HL-60 (cell line): ENCODE measurements at places on chromosomes 12 and 14.

DNA sequence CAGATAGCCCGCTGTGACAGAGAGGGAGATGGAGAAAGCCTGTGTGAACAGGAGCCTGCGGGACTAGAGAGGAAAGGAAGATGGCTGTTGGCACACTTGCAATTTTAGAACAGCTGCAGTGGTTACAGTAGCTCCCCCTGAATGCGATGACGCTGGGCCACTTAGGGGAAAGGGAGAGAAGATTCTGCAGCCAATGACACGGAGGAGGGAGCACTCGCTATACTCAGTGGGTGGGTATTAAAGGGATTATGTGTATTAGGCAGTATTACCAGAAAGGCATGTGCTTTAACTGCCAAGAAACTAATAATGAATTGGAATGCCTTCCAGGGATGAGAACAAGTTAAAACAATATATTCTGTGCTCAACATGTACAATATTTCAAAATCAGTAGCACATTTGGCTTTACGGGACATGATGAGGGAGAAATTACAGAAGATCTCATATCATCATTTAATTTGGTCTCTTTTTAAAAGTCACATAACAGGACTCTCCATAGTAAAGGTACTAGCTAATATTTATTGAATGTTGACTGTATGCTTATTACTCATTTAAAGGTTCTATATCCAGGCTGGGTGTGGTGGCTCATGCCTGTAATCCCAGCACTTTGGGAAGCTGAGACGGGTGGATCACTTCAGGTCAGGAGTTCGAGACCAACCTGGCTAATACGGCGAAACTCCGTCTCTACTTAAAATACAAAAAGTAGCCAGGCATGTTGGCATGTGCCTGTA, 35.9 kb upstream of the FOS start:
- no peak for DNase-seq

DNA sequence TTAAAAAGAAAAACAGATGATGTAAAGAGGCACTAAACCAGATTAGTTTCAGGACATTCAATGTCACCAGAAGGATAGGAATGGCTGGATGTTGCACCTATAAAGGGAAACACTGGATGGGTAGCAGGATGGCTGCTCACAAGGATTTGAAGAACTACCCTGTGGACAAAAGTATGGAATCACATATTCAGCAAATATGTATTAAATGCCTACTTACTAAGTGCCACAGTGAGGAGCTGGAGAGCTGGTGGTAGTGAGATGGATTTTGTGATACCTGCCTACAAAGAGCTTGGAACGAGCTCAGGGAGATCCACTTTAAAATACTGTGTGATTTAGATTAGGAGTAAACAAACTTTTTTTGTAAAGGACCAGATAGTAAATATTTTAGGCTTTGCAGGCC, 316.2 kb downstream of the PAWR start:
- DNase-seq, result no peak

DNA sequence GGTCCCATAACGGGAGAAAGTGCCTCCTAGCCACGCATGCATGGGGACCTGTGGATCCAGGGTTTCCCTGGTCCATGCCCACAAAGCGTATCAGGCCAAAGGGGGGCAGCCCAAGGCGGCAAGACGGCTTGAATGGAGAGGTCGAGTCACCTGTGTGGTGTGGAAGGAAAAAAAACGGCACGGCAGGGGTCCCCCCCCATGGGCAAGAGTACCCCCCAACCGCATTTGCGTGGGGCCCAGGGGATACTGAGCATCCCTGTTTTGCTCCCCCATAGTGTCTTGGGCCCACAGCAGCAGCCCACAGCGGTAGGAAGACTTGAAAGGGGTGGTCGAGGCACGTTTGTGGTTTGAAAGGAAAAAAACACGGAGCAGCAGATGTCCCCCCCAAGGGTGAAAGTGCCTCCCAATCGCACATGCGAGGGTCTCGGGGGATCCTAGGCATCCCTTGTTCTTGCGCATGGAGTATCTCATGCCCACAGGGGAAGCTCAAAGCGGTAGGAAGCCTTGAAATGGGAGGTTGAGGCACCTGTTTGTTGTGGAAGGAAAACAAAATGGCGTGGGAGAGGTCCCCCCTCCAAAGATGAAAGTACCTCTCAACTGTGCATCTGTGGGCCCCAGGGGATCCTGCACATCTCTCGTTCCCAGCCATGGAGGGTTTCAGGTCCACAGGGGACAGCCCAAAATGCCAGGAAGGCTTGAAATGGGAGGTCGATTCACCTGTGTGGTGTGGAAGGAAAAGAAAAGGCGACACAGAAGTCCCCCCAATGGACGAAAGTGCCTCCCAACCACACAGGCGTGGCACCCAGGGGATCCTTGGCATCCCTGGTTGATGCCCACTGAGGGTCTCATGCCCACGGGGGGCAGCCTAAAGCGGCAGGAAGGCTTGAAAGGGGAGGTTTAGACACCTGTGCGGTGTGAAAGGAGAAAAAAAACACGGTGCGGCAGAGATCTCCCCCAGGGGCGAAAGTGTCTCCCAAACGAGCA, 577.5 kb downstream of the ALG10 start:
- no peak for DNase-seq

GRCh38 chr12:106452309-106452708, 94.8 kb downstream of the POLR3B start:
- no peak for DNase-seq

- DNase-seq, result no peak
These were observed 37.6 kb downstream of the ACADS start for GRCh38 chr12:120763250-120763649.

- DNase-seq, result no peak
These were observed 72.5 kb downstream of the TRAF3 start for GRCh38 chr14:102849526-102850379.

- DNase-seq, result no peak
These were observed 12.5 kb downstream of the TIMM9 start for GRCh38 chr14:58414845-58415244.

GRCh38 chr14:31418440-31418839, 1.9 kb downstream of the HEATR5A start:
- no peak for DNase-seq

GRCh38 chr12:47577206-47577989, 128.4 kb downstream of the RPAP3 start:
- DNase-seq, result no peak

DNA sequence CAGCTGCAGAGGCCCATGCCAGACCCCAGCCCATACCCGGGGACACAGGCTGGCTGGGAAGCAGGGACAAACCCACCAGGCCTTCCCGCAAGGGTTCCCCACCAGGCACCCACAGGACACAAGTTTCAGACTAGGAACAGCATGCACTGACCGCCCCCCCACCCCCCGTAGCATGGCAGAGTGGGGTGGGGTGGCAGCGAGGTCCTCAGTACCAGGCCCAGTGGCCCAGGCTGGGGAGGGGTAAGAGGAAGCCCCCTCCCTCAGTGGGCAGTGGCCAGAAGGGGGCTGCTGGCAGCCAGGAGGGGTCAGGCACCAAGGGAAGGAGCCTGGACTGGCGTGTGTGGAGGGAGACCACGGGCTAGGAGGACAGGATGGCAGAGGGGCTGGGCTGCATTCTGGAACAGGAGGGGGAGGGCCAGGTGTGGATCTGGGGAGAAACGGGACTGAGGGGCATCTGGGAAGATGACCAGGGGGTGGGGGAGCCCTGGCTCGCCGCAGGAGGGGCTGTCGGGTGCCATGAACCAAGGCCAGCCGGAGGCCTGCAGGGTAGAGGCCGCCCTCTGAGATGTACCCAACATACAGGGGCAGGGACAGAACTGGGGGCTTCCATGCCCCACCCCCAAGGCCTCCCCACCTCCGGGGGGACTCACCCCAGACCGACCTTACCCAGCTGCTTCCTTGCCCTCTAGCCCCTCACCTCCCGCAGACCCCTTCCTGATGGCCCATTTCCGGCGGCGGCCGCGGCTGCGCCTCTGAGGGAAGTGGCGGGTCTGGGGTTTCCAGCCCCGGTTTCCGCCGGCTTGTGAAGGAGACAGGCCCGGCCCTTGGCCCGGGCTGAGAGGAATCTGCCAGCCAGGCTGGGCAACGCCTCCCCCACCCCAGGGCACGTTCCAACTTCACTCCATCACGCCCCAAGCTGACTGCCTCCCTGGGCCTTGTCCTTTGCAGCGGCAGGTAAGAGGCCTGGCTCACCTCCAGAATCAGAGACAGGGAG, 5.6 kb upstream of the JAG2 start:
- no peak for DNase-seq

DNA sequence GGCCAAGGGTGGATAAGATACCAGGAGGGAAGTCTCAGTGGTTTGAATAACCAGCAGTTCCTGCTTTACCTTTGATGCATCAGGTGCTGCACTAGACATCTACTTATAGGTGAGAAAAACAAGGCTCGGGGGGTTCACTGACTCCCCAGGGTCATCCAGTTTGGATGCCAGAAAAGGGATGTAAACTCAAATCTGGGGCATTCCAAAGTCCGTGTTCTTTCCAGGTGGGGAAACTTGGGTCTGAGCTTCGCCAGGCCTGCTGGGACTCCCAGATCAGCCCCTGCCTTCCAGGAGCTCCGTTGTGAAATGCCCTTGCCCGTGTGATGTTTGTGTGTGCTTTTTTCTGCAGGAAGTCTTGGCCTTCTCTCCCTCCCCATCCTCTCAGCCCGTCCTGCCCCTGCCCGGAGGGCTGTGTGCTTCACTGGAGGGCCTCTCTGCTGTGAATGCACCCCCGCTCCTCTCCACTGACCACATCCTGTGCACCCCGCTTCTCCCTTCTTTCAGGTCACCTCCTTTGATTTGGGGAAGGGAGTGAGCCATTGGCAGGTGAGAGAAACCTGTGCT, 42.1 kb downstream of the TSPAN9 start:
- DNase-seq, result no peak

- no peak for DNase-seq
These were observed 56.9 kb upstream of the CORO1C start for GRCh38 chr12:108788076-108788782.

GRCh38 chr12:104011253-104011652, 38.7 kb downstream of the GLT8D2 start:
- DNase-seq, result no peak

- no peak for DNase-seq
These were observed 60.2 kb downstream of the PRKCH start for GRCh38 chr14:61381553-61381952.

GRCh38 chr12:2645460-2645859, 149.3 kb upstream of the FKBP4 start:
- DNase-seq, result no peak

GRCh38 chr12:16603916-16604575, 1.9 kb downstream of the LMO3 start:
- no peak for DNase-seq

DNA sequence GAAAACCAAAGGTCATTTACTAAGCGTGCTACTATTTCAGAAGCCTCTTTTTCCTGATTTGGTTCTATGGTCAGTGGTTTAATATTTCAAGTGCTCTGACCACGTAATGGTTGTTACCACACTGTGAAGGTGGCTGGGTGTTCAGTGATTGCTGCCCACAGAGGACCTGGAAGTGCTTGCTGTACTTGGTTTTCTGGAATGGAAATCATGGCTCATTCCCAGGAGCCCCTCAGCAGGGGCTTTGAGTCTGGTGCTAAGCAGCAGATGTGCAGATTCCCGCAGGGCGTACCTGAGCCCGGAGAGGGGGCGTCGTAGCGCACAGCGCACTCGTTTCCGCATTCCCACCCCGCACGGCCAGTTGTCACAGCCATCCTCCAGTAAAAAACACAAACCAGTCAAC, 50.5 kb downstream of the TRAF3 start:
- DNase-seq, result no peak

GRCh38 chr14:63431466-63431865, 111.7 kb downstream of the PPP2R5E start:
- DNase-seq, result no peak

- DNase-seq, result no peak
These were observed 84.2 kb downstream of the AVPR1A start for GRCh38 chr12:63066782-63067181.

- DNase-seq, result no peak
These were observed 89.8 kb downstream of the BTG1 start for GRCh38 chr12:92055877-92056276.

- DNase-seq, result no peak
These were observed 14.3 kb downstream of the PLD4 start for GRCh38 chr14:104938960-104939359.

DNA sequence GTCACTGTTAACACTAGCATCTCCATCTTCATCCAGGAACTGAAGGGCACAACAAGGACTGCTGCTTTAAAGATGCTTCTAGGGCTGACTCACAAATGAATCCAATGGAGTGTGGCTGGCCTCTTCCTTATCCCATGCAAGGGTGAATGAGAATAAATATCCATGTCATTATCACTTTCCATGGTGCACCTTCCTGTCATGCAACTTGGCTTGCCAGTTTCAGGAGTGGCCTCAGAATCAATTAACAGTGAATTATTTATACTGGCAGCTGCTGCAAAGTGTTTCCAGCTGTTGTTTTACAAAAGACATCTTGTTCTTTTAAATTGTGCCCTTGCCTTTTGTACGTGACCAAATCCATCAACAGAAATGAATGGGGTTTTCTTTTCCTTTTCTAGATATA, 499.3 kb upstream of the TMEM132C start:
- no peak for DNase-seq

GRCh38 chr14:68346556-68347343, 446.1 kb downstream of the ZFP36L1 start:
- no peak for DNase-seq

DNA sequence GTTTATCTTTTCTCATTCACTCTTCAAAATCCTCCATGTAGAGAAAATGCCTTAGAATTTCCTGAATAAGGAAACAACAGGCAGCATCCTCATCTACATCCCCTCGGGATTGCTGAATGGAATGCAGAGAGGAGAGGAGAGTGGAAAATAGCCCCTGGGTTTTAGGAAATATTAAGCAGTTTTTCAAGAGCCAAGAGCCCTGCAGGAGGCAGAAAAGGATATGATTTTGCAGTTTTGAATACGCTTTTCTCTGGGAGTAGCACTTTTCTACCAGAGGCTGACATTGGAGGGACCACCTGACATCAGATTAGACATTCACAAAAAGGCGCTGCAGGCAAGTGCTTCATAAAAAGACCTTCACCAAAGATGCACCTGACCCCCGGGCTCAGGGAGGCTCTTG, 362.2 kb upstream of the SFSWAP start:
- DNase-seq, result no peak

DNA sequence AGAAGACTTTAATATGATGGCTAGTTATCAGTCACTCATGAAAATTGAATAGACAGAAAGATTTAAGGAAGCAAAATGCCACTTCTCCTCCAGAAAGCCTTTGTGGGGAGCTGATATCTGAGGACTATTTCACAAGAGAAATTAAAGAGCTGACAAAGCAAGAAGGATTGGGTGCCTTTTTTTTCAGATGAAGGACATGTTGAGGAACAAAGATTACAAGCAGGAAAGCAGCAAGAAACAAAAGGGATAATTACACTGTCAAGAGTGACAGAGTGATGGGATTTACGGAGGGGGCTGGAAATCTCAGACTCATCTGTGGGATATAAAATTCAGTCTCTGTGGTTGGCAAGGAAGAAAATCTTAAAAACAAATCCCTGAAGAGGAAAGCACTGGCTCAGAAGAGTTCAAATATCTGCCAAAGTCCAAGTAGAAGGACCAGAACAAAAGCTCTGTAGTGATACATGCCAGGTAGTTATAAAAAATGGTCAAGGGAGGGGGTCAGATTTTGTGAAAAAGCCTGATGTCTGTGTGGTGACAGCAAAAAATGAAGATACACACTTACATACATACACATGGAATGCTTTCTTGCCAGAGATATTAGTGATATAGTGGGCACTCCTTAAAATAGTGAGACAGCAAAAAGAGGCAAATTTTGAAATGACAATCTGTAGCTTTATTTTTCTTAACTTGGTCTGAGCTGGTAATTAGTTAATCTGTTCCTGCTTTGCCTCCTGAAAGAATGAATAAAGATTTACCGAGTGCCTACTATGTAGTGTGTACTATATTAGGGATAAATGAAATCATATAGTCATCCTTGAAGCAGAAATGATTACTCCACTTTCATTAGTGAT, 62.9 kb downstream of the EPS8 start:
- DNase-seq, result no peak
